Astrocyte of the spinal cord (primary cell): ENCODE measurements at places on chromosomes 6 and 20.

DNA sequence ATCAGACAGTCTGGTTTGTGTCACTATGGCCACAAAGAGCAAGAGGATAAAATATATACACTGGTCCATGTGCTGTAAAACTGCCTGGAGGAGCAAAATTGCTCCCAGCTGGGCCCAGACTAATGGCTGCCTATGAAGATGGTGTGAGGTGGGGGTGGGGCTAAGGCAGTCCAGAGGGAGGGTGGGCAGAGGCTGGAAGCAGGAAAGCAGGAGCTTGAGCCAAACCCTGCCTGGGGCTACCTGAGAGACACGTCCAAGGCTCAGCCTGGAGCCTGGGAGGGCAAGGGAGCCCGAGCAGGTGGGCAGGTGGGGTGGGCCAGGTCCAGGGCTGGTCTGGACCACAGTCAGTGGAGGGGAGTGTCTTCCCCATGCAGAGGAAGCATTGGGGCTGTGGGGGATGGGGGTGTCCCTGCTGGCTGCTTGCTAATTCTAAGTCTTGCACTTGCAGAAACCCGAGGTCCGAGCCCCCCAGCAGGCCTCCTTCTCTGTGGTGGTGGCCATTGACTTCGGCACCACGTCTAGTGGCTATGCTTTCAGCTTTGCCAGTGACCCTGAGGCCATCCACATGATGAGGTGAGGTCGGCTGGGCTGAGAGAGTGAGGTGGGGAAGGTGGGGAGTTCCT is 9.5 kb downstream of the HSPA12B start:
- DNase-seq, result no peak

- no peak for DNase-seq
These were observed 41.4 kb downstream of the MCM8 start for GRCh38 chr20:5991623-5992441.

- no peak for DNase-seq
These were observed 38.7 kb downstream of the IL20RA start for GRCh38 chr6:137006056-137006455.

GRCh38 chr6:170504479-170504878 is 48.6 kb downstream of the PSMB1 start:
- DNase-seq, result no peak

DNA sequence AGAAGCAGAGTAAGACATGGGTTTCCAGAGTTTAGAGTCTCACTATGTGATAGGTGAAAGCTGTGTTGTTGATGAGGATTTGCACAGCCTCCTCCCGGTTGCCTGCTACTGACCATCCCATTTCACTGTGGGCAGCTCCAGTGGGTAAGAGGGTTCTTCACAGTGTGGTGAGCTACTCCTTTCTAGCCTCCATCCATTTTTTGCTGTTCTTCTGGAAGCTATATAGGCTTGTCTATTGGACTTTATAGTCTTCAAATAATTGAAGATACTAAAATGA is 13.4 kb downstream of the UST start:
- no peak for DNase-seq

GRCh38 chr20:8431538-8432434 is 299.7 kb downstream of the PLCB1 start:
- DNase-seq, result no peak

GRCh38 chr6:44401138-44401537 is 13.6 kb downstream of the CDC5L start:
- no peak for DNase-seq

- DNase-seq, result no peak
These were observed 90.1 kb upstream of the EDN1 start for GRCh38 chr6:12200015-12200564.

DNA sequence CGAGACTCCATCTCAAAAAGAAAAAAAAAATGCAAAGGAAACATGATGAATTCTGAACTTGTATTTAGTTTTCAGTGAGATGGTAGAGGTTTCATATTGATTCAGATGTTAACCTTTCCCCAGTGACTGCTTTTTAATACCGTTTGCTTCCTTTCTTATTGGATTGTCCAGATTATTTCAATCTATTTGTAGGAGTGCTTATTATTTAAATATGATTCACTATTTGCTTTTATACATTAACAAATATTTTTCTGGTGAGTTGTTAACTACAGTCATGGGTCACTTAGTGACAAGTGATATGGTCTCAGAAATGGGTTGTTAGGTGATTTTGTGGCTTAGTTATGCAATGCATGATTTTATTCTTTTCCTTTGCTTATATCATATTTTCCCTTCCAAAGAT is 8.4 kb downstream of the PI3 start:
- DNase-seq, result no peak

- DNase-seq, result no peak
These were observed 39.8 kb upstream of the RSPO4 start for GRCh38 chr20:1041845-1042390.

DNA sequence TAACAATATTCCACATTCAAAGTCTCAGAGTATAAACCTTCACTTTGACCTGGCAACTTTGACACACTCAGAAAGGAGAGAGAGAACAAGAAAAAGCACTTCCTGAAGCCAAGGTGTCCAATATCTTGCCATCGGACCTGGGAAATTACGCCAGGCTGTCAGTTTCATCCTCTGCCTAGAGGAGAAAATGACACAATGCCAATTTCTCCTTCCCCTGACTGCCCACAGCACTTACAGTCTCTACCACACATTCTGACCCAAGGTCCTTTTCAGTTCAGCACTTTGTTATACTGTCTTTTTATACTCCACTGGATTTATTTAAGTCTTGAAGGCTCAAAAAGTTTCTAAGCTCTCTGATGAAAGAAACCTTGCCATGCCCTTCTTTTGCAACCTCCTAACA is 250.4 kb downstream of the GMPR start:
- DNase-seq, result no peak

GRCh38 chr6:7282097-7282906 is 30.7 kb downstream of the SSR1 start:
- no peak for DNase-seq

- DNase-seq, result no peak
These were observed 169.4 kb downstream of the ZDHHC14 start for GRCh38 chr6:157550114-157550989.

DNA sequence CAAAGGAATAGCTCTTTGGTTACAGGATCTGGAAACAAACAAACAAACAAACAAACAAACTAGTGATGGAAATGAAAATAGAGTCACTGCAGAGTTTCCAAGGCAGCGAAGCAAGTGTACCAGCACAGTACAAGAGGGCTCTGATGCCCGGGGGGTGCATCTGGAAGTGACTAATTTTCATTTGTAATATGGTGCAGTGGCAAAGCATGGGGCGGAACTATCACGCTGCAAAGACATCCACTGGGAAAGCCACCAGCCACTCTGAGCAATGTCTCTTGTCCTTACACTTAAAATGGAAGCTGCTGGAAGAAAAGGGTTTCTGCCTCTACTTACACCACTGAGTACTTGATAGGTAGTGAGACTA is 44.4 kb upstream of the NEDD9 start:
- DNase-seq, result no peak

- no peak for DNase-seq
These were observed 128.1 kb downstream of the ISM1 start for GRCh38 chr20:13349235-13349604.

GRCh38 chr20:20340443-20340842 is 27.5 kb upstream of the INSM1 start:
- DNase-seq, result no peak

DNA sequence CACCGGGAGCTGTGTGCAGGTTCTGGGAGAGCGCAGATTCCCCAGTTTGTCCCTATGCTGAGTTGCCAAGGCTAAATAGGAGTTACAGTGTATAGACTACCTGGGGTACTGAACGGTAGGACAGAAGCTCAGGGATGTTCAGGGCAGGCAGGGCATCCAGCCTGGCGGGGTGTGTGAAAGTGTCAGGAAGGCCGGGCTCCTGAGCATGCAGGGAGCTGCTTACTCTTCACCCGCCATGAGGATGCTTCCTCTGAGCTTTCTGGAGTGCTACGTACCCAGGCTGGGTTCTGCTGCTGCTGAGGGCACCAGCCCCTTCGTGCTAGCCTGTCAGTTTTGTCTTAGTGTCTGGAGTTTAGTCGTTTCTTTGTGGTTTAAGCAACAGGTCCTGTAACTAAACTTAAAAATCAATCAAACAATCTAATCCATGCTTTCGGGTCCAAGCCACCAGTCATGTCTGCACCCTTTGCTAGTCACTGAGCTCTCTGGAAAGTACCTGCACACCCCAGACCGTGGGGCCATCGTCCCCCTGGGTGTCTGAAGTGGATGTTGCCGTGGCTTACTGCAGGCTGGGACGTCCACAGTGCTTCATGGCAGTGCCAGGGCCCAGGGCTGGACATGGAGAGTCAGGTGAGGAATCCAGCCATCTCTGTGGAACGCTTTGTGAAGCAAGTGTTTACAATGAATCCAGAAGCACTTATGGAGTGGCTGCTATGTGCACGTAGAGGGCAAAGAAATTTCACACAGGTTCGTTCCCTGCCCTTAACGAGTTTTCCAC is 220.3 kb upstream of the SNX9 start:
- DNase-seq, result no peak
